ENCODE measurements at places on chromosomes 1 and 21. TPM values are rescaled to one million over a fixed set of nuclear protein-coding genes. Genes with fewer than 3 reads are reported as not detected.

CAPN8 gene
- total RNA-seq = 0.71 TPM

DENND2C gene
- 8.8 TPM for total RNA-seq

HRNR gene
- total RNA-seq = not detected

SVBP gene
- total RNA-seq = 31.3 TPM

CD1B gene
- not detected for total RNA-seq

MSH4 gene
- 0.64 TPM for total RNA-seq

LCE1E gene
- total RNA-seq = not detected

DNA sequence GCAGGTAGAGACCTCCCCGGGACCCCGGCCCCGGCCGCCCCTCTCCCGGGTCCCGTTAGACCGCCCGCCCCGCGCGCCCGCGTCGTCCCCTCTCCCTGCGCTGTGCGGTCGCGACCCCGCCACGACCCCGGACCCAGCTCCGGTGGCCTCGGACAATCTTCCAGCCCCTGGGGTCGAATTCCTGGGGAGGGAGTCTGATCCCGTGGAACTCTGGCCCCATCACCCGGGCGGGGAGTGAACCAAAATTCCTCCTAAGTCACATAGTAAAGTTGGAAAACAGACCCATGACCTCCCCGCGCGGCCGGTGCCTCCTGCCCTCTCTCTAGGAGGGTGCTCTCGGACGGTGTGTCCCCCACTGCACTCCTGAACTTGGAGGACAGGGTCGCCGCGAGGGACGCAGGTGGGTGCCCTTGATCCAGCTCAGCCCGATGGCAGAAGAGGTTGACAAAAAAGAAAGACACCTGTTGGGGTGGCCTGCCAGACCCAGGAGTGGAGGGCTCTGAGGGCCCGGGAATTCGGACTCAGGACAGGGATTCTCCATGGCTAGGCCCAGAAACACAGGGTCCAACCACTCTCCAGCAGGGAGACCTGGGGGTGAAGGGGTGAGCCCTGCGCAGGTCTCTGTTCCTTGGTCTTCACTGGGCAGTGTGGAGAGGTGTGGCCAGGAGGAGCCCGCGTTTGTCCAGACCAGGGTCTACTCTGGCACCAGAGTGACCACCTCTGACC lies 451 bp downstream of the ADAMTSL4 start:
- no peak for DNase-seq

GRCh38 chr1:232868793-232869491 lies 63.7 kb downstream of the MAP10 start:
- no peak for DNase-seq

GRCh38 chr1:209882942-209883340 lies 55.1 kb upstream of the SYT14 start:
- no peak for DNase-seq

DNA sequence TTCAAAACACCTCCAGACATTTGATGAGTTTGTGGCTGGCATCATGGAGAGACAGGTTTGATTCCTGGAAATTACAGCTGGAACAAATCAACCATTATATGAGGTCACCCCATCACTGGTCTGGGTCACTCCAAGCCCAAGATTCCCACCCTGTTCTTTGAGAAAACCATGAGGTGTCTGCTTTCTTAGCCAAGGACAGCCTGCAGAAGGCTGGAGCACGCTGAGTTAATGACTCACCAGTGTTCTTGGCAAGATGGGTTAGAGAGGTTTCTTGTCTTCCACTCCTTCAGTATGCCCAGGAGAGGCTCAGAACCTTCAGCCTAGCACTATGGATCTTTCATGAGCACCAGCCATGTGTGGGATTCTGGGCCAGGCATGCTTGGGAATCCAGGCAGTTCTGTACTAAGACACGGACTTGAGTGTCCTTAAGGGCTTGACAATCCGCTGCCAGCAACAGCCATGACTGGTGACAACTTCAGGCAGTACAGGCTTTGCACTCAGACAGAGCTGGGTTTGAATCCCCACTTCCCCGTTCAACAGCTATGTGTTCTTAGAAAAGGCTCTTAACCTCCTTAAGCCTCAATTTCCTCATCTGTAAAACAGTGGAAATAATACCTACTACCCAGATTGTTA lies 43.9 kb downstream of the GRHL3 start:
- DNase-seq = no peak

GRCh38 chr1:95233737-95234500 lies at the start of gene RWDD3:
Gene RWDD3 (plus strand): TSS chr1:95234210. CDS start chr1:95234231, 21 bp downstream.
- peak; percentile 96 for DNase-seq

DNA sequence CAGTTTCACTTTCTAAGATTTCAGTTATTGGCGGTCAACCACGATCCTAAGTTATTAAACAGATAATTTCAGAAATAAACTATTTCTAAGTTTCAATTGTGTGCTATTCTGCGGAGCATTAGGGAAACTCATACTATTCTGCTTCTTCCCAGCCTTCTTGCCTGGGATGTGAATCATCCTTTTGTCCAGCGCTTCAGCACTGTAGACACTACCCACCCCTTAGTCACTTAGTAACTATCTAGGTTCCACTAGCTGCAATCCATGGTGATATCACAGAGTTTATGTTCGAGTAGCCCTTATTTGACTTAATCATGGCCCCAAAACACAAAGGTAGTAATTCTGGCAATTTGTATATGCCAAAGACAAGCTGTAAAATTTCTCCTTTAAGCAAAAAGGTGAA lies 279.9 kb upstream of the ADAMTS5 start:
- DNase-seq = no peak

- peak; percentile 45 for DNase-seq
Observed at GRCh38 chr1:30525631-30525970, 197.8 kb downstream of the MATN1 start.

DNA sequence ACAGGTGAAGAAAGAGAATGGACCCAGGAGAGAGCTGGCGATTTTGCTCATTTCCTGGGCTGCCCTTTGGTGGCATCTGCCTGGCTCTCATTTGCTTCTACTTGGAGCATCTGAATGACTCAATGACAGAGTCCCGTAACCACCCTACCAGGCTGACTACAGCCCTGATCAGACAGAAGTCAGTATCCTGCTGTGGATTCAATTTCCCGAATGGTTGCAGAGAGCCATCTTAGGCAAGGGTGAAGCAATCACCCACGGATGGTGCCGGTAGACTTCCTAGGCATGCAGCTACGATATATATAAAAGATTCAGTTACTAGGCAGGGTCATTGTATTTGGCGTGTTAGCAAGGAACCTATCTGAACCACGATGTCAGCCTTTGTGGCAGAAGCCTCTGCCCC lies 10.2 kb downstream of the AJAP1 start:
- DNase-seq = no peak

- DNase-seq = peak; percentile 63
Observed at GRCh38 chr1:30362603-30362990, 360.8 kb downstream of the MATN1 start.

DNA sequence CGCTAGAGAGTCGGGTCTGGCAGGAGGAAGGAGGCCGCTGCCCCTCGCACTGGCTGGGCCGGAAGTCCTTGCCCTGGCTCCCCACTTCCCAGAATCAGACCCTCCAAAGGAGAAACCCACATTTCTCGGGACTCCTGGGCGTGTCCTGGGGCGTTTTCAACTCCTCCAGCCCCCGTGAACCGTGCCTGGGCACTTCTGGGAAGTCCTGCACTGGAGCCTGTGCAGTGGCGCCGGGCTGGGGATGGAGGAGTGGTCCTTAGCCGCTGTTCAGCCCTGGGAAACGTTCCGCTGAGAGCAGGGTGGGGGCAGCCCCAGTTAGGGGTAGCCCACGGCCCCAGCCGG lies 3.0 kb downstream of the IGSF21 start:
- DNase-seq = no peak

GRCh38 chr1:53063744-53064515 lies 1.9 kb downstream of the PODN start:
- no peak for DNase-seq

DNA sequence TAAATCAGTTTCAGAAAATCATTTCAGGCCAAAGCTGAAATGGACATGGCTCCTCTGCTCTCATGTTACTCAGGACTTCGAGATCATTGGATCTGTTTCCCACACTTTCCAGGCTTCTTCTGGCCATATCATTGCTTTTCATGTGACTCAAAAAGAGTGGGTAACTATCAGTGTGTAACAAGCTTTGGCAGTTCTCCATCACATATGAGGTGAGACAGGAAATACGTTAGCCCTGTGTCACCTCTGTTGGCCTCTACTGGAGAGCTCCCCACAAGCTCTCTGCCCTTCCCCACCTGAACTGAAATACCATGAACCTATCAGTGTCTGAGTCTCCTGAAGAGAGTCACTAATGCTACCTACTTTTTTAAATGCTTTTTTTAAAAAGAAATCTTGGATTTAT lies 128.2 kb downstream of the LBR start:
- DNase-seq = no peak

DNA sequence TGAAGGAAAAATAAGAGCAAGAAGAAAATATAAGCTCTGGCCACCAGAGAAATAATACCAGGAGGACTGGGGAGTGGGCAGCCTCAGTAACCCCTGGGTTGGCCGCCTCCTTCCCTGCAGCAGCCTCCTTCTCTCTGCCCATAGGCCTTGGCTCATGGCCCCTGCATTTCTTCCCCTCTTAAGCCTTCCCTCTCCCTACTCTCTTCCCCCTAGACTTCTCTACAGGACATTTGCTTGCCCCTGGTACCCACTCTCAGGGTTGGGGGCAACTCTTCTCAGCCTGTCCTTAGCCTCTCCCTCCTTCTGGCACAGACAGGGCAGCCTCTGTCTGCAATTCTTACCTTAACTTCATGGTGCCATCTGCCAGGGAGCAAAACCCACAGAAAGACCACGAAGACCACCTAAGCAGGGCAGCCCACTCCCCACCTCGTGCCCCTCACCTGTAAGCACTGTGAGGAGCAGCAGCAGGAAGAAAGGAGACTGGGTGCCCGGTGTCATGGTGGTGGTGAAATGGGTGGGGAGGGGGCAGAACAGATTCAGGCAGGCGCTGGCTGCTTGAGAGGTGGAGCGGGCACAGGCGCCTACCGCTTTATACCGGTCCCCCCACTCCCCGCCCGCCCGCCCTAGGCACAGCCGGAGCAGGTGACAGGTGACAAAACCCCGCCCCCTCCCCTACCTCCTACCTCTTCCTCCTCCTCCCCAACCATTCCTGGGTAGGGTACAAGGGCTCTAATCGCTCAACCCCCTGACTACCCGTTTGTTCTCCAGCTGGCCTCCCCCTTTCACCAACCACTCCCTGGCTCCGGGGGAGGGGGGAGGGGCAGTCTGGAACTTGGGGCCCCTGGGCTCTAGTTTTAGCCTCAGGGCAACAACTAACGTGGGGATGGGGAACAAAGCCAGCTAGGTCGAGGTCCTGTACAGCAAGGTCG lies 15.1 kb downstream of the THBS3 start:
- DNase-seq = no peak

DNA sequence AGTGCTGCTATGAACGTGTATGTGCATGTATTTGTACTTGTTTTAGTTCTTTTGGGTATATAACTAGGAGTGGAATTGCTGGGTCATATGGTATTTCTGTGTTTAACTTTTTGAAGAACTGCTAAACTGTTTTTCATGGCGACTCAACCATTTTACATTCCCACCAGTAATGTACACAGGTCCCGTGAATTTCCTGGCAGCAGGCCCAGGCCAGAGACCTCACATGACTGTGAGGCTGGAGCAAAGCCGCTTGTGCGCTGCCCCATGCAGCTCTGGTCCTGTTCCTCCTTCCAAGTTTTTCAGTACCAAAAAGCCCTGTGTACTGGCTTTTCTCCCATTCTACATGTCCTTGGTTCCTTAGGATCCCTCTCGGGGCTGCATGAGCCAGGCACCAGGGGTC lies 29.6 kb downstream of the ACOT11 start:
- no peak for DNase-seq

DNA sequence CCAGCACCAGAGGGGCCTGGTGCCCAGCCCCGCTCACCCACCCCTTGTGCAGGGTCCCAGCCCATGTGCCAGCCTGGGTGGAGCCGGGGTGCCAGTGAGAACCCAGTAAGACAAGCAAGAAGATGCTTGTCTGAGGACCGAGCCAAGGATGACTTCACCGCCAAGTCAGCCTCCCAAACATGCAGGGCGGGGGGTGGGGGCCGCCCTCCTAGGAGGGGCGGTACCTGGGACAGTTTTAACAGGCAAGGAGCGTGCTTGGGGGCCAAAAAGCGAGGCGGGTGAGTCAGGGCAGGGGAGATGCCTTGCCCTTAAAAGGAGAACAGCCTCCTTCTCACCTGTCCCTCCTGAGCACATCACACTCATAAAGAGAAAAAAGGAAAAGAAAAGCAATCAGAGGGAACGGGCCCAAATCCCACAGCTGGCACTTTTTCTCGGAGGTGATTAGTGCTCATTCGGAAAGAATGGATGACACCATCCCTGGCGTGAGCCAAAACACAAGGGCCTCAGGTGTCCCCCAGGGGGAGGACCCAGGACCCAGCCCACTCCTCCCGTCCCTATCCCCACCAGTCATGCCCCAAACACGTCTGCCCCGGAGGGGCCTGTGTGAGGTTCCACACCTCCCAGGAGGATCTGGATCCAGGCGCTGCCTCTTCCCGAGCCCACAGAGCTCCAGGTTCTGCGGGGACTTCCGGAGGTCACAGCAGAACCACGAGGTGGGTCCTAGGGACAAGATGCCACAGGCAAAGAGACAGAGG lies 77.6 kb upstream of the IFFO2 start:
- no peak for DNase-seq
